Endothelial cell (in vitro differentiated cells): ENCODE measurements at places on chromosomes 12 and 14.

GRCh38 chr12:45568808-45569207, 160.7 kb upstream of the ARID2 start:
- no peak for DNase-seq
- H3K27me3 ChIP-seq = peaks cover 1% of the 10 kb centered on the region
- H3K4me3 ChIP-seq = no peak overlapping the region
- no peaks in the 10 kb centered on the region for H3K4me1 ChIP-seq
- no peak overlapping the region for H3K27ac ChIP-seq

DNA sequence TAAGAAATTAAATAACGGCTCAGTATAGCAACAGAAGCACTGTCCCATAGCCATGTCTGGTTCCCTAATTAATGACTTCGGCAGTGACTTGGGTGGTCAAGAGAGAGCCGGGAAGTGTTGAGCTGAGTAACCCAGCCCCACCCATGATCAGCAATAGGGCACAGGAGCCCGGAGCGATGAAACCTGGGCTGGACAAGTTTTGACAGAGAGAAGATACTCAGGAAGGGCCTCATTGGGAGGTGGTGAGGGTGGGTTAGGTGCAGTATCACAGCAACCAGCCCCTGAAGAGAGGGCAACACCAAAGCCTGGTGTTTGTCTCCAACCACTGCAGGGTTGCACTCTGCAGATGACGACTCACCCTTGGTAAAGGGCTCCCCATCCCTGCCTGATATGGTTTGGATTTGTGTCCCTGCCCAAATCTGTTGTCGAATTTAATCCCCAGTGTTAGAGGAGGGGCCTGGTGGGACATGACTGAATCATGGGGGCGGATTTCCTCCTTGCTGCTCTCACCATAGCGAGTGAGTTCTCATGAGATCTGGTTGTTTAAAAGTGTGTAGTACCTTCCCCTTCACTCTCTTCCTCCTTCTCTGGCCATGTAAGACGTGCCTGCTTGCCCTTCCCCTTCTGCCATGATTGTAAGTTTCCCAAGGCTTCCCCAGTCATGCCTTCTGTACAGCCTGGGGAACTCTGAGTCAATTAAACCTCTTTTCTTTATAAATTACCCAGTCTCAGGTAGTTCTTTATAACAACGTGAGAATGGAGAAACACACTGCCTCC, 124.9 kb upstream of the MED13L start:
- H3K27me3 ChIP-seq = peaks cover 3% of the 10 kb centered on the region
- H3K4me3 ChIP-seq = no peak overlapping the region
- H3K4me1 ChIP-seq = peaks cover 5% of the 10 kb centered on the region
- DNase-seq = no peak
- no peak overlapping the region for H3K27ac ChIP-seq

GRCh38 chr12:25681580-25681979, 128.5 kb upstream of the LMNTD1 start:
- no peaks in the 10 kb centered on the region for H3K4me1 ChIP-seq
- H3K27me3 ChIP-seq = peaks cover 2% of the 10 kb centered on the region
- no peaks in the 10 kb centered on the region for H3K36me3 ChIP-seq
- no peak for DNase-seq
- no peak overlapping the region for H3K4me3 ChIP-seq

DNA sequence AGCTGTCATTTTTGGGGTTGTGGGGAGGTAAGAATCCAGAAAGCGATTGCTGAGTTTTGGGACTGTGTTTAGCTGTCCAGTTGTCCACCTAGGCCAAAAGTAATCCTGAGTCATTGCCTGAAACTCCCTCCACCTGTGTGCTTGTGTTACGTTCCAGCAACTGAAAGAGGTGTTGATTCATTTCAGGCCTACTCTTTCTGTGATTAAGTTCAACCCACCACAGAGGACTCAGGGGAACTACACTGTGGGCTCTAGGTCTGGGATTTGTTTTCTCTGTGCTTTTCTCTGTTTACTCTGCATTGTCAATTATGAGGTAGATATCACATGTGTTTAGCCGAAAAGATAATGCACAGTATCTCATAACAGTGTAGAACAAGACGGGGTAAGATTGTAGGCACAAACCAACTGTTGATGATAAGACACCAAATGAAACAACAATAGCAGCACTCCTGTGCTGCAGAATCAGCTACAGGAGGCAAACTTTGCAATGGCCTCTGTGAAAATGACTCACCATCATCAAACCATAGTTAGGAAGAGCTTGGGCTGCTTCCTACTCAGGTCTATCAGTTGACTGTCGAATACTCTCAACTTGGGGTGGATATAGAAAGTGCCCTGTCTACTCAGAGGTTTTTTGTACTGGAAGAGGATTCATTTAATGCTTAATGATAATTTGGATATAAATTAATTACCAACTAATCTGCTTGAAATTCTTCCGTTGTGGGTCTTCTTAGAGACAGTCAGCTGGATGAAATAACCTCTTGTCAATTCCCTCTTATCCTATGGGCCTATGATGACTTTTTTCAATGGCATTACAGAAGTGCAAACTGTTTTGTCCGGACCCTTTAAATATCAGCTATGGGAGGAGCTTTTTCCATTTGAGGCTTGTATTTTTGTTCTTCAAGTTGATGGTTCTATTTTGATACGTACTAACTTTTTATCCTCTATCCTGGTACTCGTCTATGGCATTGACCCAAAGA, 385.9 kb downstream of the BMP4 start:
- H3K4me3 ChIP-seq = no peak overlapping the region
- H3K4me1 ChIP-seq = no peaks in the 10 kb centered on the region
- H3K27me3 ChIP-seq = no peaks in the 10 kb centered on the region
- H3K36me3 ChIP-seq = no peaks in the 10 kb centered on the region

DNA sequence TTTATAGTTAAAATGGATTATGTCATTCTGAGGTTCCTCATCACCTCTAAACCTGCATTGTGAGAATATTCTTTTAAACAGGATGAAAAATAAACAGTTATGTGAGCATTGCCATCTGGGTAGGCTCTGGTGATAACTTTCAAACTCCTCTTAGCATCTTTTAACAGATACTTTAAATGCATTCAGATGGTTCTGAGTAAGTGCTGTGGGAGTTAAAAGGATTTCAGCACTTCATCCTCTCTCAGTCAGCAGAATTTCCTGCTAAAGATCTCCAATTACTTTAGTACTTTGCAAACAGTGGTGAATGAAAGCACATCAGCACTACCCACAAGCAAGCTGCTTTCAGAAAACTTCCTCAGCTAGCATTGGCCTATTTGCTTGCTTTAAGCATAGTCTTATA, 59.3 kb upstream of the TMTC1 start:
- no peak overlapping the region for H3K4me3 ChIP-seq
- no peak overlapping the region for H3K27ac ChIP-seq
- no peaks in the 10 kb centered on the region for H3K4me1 ChIP-seq
- no peaks in the 10 kb centered on the region for H3K27me3 ChIP-seq
- H3K36me3 ChIP-seq = no peaks in the 10 kb centered on the region

GRCh38 chr14:72104011-72104613, 171.9 kb downstream of the RGS6 start:
- H3K4me3 ChIP-seq = no peak overlapping the region
- H3K4me1 ChIP-seq = peaks cover 7% of the 10 kb centered on the region
- H3K27me3 ChIP-seq = no peaks in the 10 kb centered on the region
- no peaks in the 10 kb centered on the region for H3K36me3 ChIP-seq
- H3K27ac ChIP-seq = no peak overlapping the region

- peaks cover 12% of the 10 kb centered on the region for H3K36me3 ChIP-seq
- peak; percentile 31 for DNase-seq
- peak overlapping the region; percentile 93 for H3K4me3 ChIP-seq
- H3K27me3 ChIP-seq = peaks cover 11% of the 10 kb centered on the region
Observed at GRCh38 chr12:3077572-3078081, 448 bp downstream of the TSPAN9 start.

DNA sequence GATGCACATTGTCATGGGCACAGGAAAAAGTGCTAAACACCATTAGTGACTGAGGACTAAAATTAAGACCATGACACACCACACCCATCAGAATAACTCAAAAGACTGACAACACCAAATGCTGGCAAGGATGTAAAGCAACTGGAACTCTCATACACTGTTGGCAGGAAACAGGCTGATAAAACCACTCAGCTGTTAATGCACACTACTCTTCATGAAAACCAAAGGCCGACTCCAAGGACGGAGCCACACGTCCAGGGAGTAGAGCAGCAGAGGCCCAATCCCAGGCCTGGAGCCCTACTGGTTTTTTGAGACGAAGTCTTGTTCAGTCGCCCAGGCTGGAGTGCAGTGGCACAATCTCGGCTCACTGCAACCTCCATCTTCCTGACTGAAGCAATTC, 6.4 kb downstream of the RAD52 start:
- no peaks in the 10 kb centered on the region for H3K4me1 ChIP-seq
- H3K27me3 ChIP-seq = peaks cover 8% of the 10 kb centered on the region
- H3K4me3 ChIP-seq = no peak overlapping the region
- peaks cover 10% of the 10 kb centered on the region for H3K36me3 ChIP-seq
- peak overlapping the region; percentile 76 for H3K27ac ChIP-seq

- no peak for DNase-seq
- H3K36me3 ChIP-seq = peaks cover 9% of the 10 kb centered on the region
- H3K4me3 ChIP-seq = no peak overlapping the region
- H3K27ac ChIP-seq = peak overlapping the region; percentile 40
- no peaks in the 10 kb centered on the region for H3K27me3 ChIP-seq
- H3K4me1 ChIP-seq = peaks cover 25% of the 10 kb centered on the region
Observed at GRCh38 chr14:71332476-71332875, 425.2 kb downstream of the PCNX1 start.

GRCh38 chr12:50070314-50071060, 13.1 kb downstream of the ASIC1 start:
- H3K27me3 ChIP-seq = peaks cover 8% of the 10 kb centered on the region
- H3K36me3 ChIP-seq = no peaks in the 10 kb centered on the region
- peak overlapping the region; percentile 47 for H3K4me3 ChIP-seq
- H3K27ac ChIP-seq = peak overlapping the region; percentile 39
- H3K4me1 ChIP-seq = peaks cover 15% of the 10 kb centered on the region

DNA sequence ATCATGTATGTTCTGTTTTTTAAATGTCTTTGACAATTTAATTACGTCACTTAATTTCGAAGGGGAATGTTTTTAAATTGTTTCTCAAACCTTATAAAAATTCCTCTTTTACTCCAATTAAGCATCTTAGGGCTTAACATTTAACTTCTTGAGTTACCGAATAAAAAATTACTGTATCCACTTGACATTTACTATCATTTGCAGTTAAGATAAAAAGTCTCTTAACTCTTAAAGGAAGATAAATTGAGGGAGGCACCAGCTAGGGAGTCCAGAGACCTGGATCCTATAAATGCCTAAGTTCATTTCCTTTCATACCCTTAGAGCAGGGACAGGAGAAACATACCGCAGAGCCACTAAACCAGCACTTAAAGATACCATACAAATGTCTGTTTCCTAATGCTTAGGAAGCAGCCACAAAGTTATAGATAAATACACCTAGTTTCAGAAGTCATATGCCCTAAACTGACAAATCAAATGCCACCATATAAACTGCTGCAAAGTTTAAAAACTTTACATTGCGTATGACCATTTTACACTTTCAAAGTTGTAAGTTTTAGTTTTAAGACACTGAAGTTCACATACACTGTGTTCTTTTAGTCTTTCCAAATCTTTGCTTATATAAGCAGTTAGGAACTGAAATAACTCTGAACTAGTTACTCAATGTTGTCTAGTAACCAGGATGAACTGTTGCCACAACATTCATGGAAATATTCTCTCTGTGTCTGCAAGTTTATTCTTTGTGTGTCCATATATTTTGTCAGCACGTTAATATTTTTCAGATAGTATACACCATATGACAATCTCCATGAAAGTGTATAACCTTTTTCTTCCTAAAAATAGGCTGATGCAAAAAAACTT, 71.2 kb downstream of the GALNT4 start:
- peak overlapping the region; percentile 10 for H3K4me3 ChIP-seq
- H3K27ac ChIP-seq = peak overlapping the region; percentile 99
- peaks cover 5% of the 10 kb centered on the region for H3K27me3 ChIP-seq
- H3K36me3 ChIP-seq = no peaks in the 10 kb centered on the region
- H3K4me1 ChIP-seq = peaks cover 58% of the 10 kb centered on the region

DNA sequence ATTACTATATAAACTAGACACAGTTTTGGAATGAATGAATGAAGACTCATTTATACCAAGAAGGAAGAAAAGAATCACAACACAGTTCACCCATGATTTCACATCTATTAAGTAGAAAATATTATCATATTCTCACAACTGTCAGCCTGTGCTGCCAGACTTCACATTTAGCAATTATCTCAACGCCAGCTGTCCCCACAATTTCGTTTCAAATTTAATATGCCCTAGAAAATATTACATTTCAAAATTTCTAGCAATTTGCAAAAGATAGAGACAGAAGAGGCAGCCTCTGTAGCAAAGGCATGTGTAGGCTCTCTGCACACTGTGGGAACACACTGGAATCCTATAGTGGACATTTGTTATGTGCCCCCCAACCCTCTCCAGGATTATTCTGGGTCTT, 83.6 kb downstream of the ANKS1B start:
- no peaks in the 10 kb centered on the region for H3K4me1 ChIP-seq
- no peaks in the 10 kb centered on the region for H3K27me3 ChIP-seq
- H3K27ac ChIP-seq = no peak overlapping the region
- no peak overlapping the region for H3K4me3 ChIP-seq
- no peak for DNase-seq

GRCh38 chr14:54225457-54226060, 171.2 kb upstream of the CDKN3 start:
- H3K4me1 ChIP-seq = no peaks in the 10 kb centered on the region
- no peak overlapping the region for H3K4me3 ChIP-seq
- peaks cover under 1% of the 10 kb centered on the region for H3K27me3 ChIP-seq
- DNase-seq = no peak

DNA sequence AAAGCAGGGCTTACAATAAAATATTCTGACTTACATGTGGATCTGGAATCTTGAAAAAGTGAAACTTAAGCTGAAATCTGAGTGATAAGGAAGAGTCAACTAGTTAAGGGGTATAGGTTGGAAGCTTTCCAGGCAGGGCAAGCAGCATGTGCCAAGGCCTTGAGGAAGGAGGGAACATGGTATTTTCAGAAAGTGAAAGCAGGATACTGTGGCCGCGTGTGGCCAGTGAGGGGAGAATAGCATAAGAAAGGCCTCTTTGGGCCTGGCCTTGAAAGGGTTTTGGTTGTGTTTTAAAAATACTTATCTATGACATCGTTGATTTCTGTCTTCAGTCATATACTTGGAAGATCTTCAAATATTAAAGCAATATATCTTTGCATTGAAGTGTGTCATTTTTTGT, 213.4 kb downstream of the AKAP6 start:
- no peaks in the 10 kb centered on the region for H3K27me3 ChIP-seq
- H3K4me1 ChIP-seq = no peaks in the 10 kb centered on the region
- no peak overlapping the region for H3K4me3 ChIP-seq
- no peaks in the 10 kb centered on the region for H3K36me3 ChIP-seq
- no peak for DNase-seq
